ENCODE measurements at places on chromosomes 6 and 20. TPM values are rescaled to one million over a fixed set of nuclear protein-coding genes. Genes with fewer than 3 reads are reported as not detected.

EGFL8 gene
- total RNA-seq = 5.7 TPM

MROH8 gene
- 5.3 TPM for total RNA-seq

B4GALT5 gene
- total RNA-seq = 62.0 TPM

ID1 gene
- total RNA-seq = 46.1 TPM

WFDC12 gene
- total RNA-seq = not detected

MCCD1 gene
- total RNA-seq = not detected

ERVFRD-1 gene
- not detected for total RNA-seq

TEAD3 gene
- 0.41 TPM for total RNA-seq

NOTCH4 gene
- 5.3 TPM for total RNA-seq

ARMH2 gene
- total RNA-seq = not detected

NELFE gene
- total RNA-seq = 45.7 TPM

SGK2 gene
- total RNA-seq = 0.41 TPM

OXT gene
- total RNA-seq = not detected

HSPA1L gene
- total RNA-seq = 5.7 TPM

LAMA4 gene
- total RNA-seq = 24.1 TPM

HTR1E gene
- under 0.01 TPM for total RNA-seq

TMEM14C gene
- total RNA-seq = 46.5 TPM

HLA-DMB gene
- 0.82 TPM for total RNA-seq

C6orf58 gene
- total RNA-seq = 1.6 TPM

PRRT1 gene
- total RNA-seq = 0.41 TPM

GLP1R gene
- 0.41 TPM for total RNA-seq

TRIM31 gene
- not detected for total RNA-seq

TREML1 gene
- 0.41 TPM for total RNA-seq

PHIP gene
- 47.7 TPM for total RNA-seq

TNNC2 gene
- not detected for total RNA-seq

ETV7 gene
- not detected for total RNA-seq

PTPRK gene
- total RNA-seq = 179 TPM

ARMC12 gene
- 0.82 TPM for total RNA-seq

PHF3 gene
- total RNA-seq = 99.1 TPM

STMN3 gene
- total RNA-seq = 104 TPM

GNAS gene
- total RNA-seq = 481 TPM

GTSF1L gene
- total RNA-seq = not detected

BRPF3 gene
- total RNA-seq = 17.9 TPM

SLC35F1 gene
- 97.0 TPM for total RNA-seq

SPATS1 gene
- total RNA-seq = 0.41 TPM

SLC22A7 gene
- 0.41 TPM for total RNA-seq

TMEM170B gene
- total RNA-seq = 51.8 TPM

OTOR gene
- total RNA-seq = 0.82 TPM

RAMACL gene
- 0.82 TPM for total RNA-seq

THEMIS gene
- 0.41 TPM for total RNA-seq

TTI1 gene
- total RNA-seq = 25.7 TPM

CTCFL gene
- not detected for total RNA-seq

CTSA gene
- 14.7 TPM for total RNA-seq

SIRPB2 gene
- 0.82 TPM for total RNA-seq

ACSS1 gene
- 3.7 TPM for total RNA-seq

BMP2 gene
- total RNA-seq = 5.7 TPM

SRMS gene
- not detected for total RNA-seq

TRIM27 gene
- total RNA-seq = 75.8 TPM

ABHD16B gene
- not detected for total RNA-seq

EFCAB8 gene
- total RNA-seq = not detected

GNMT gene
- total RNA-seq = not detected
